ENCODE measurements at places on chromosomes 16 and 17.

DNA sequence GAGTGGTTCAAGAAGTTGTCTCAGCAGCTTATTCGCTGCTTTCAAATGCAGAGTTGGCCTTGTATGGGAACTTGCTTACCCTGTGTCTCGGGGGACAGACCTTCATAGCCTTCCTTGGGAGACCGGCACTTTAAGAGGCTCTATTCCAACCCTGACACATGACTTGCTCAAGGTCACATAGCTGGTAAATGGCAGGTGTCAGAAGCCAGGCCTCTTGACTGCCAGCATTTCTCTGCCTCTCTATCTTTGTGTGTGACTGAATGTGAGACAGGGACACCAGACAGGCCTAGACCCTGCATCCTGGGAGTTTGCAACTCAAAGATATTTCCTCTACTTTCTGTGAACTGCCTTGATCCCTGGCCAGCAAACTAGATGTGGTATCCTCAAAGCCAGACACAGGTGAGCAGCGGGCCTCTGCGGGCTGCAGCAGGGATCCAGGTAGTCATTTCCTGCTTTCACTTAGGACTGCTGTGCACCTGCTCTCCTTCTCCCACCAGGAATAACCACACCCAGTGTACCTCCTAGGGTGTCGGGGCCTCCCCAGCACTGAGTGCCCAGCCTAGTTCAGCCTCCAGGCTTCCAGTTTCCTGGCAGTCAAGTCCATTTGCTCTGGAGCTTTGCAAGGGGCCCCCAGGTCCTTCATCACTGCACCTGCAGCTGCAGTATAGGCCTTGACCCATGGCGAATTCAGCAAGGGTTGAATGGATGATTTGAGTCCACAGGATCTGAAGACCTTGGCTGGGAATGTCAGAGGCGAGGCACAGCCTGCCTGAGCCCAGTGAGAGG lies 116.6 kb upstream of the TNRC6C start:
- DNase-seq: no peak

DNA sequence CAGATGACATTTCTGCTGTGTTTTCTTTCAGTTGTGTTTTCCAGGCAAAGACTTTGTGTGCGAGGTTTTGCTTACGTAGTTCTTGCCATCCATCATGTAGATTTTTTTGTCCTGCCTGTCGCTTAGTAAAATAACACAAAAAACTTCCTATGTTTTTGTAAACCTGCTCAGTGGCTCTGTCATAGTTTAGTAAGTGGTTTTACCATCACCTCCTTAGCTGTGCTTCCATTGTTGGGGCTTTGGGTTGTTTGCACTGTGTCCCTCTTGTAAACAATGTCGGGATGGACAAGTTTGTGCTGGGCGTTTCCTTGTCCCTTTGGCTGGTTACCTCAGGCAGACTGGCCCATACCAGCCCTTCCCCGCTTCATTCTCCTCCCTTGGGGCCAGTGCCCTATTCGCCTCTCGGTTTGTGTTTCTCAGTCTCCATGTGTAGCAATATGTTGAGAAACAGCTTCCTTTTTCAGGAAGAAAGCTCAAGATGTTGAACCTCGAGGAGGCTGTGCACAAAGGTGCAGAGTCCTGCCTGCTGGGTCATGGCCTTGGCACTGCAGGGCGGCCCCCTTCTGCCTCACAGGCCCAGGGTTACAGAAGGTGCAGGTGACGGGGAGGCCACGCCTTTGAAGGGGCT lies 74.6 kb downstream of the KSR1 start:
- no peak for DNase-seq

DNA sequence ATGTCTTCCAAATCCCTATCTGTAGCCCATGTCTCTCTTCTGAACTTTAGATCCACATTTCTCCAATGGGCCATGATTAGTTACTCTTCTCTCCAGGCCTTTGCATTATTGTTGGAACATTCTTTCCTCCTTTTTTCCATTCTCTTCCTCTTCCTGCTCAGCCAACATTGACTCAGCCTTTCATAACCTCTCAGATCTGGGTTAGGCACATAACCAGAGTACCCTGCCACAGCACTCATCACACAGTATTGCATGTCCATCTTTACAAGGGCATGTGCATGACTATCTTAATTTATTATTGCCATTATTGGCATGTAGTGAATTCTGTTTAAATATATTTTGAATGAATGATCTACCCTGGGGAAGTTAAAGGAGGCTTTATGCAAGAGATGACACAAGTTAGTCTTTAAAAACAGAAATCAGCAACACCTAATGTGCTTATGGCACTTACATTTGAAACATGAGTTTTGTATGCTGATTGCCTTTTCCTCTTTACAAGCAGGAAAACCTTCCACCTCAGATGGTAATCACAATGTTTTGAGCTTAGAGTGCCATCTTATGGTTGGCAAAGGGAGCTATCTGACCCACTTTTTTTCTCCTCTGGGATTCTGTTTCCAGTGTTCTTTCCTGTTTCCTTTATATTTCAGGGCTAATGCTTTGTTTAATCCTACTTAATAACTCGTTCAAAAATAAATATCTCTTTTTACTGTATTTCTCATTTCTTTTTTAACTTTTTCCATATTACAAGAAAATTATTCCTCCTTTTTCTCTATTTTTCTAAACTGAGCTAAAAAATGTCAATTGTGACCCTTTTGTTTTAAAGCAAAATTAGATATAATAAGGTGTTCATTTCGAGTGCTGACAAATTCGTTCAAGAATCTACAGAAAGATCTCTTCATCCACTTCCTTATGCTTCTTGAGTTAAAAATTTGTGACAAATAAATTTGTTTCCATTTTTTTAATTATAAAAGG lies 151.0 kb upstream of the RBL2 start:
- DNase-seq: no peak

- DNase-seq: no peak
These were observed 3.4 kb downstream of the ALDOA start for GRCh38 chr16:30068750-30069610.

GRCh38 chr16:2142942-2143877 lies 5.2 kb upstream of the RAB26 start:
- no peak for DNase-seq

- no peak for DNase-seq
These were observed 62.5 kb upstream of the TOB1 start for GRCh38 chr17:50928646-50929045.

GRCh38 chr17:64340557-64340956 lies 50.1 kb downstream of the PECAM1 start:
- no peak for DNase-seq

- DNase-seq: no peak
These were observed 670 bp upstream of the ZNF652 start for GRCh38 chr17:49362723-49363117.

GRCh38 chr17:18122990-18123753 lies 14.6 kb downstream of the MYO15A start:
- no peak for DNase-seq

- no peak for DNase-seq
These were observed at the start of gene SHISA9 for GRCh38 chr16:12901597-12902461. Gene SHISA9 (plus strand): TSS chr16:12901598.

GRCh38 chr17:49681106-49681979 lies 3.4 kb upstream of the SPOP start:
- no peak for DNase-seq

DNA sequence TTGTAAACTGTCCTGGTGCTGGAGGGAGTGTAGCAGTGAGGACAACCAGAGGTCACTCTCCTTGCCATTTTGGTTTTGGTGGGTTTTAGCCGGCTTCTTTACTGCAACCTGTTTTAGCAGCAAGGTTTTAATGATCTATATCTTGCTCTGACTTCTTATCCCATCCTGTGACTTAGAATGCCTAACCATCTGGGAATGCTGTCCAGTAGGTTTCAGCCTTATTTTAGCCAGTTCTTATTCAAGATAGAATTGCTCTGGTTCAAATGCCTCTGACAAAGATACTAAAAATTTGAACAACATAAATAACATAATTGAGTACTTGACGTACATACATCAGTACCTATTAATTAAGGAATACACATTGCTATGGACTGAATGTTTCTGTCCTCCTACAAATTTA lies 93.3 kb upstream of the TOM1L1 start:
- no peak for DNase-seq

- no peak for DNase-seq
These were observed 237.3 kb upstream of the CIBAR2 start for GRCh38 chr16:85349365-85350145.

GRCh38 chr17:31413874-31414549 lies 22.5 kb downstream of the RAB11FIP4 start:
- DNase-seq: no peak

DNA sequence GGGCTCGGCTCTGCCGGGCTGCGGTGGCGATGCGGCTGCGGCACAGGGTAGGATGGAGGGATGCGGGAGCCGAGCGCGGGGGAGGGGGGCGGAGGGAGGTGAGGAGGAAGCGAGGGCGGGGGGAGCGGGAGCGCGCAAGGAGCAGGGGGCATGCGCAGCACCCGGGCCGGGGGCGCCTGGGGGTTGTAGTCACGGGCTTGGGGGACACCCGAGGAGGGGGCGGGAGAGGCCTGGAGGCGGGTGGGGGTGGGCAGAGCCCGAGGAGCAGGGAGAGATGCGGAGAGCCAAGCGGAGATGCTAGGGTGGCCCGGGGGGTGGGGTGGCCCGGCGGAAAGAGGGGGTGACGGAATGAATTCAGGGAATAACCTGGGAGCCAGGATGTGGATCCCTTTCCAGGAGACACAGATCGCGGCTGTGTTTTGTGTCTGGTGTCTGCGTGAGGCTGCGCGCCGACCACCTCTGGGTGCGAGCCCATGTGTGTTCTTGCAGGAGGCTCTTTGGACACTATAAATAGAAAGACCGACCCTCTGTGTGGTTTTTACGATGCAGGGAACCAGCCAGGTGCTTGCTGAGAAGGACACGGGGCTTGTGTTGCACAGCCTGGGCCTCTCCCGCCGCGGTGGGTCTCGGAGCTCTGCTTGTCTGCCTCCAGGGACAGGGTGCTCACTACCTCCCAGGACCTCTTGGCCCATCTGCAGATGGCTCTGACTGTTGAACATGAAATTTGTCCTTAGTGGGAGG lies at the start of gene STX1B:
Gene STX1B (minus strand): TSS at position 54 of the 741 bp plus-strand sequence. CDS start 242 bp downstream, outside the sequence.
- DNase-seq: peak; percentile 30

GRCh38 chr17:8859027-8859803 lies 8.3 kb downstream of the PIK3R6 start:
- DNase-seq: no peak

DNA sequence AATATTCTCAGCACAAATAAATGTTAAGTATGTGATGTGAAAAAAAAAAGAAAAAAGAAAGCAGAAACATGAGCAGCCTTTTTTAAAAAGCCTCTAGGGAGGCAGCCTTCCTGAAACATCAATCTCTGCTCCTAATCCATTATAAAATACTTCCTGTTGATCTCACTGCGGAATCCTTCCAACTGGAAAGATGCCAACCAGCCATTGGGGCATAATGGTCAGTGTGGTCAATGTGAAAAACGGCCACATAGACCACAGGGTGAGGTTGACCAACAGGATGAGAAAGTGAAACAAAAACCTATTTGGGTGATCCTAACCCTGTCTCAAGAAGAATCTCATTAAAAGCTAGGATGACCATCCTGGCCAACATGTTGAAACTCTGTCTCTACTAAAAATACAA lies 26.1 kb upstream of the ABCA8 start:
- DNase-seq: no peak

Measured in stimulated activated CD4-positive, alpha-beta T cell treated with anti-CD3 and anti-CD28 coated beads, Interleukin-1b, Interleukin-23, amount 100 ng/mL, for 1 hour (primary cell).